ENCODE measurements at places on chromosomes 5 and 9. TPM values are rescaled to one million over a fixed set of nuclear protein-coding genes. Genes with fewer than 3 reads are reported as not detected.

- no peak overlapping the region for H3K4me3 ChIP-seq
- no peak for DNase-seq
- H3K27ac ChIP-seq = no peak overlapping the region
- H3K36me3 ChIP-seq = no peaks in the 10 kb centered on the region
These were observed 207.7 kb downstream of the PDE4D start for GRCh38 chr5:59685793-59686192.

GRCh38 chr5:163809473-163809872, 304.1 kb downstream of the MAT2B start:
- no peak overlapping the region for H3K4me3 ChIP-seq
- no peaks in the 10 kb centered on the region for H3K4me1 ChIP-seq
- no peaks in the 10 kb centered on the region for H3K36me3 ChIP-seq
- no peaks in the 10 kb centered on the region for H3K27me3 ChIP-seq
- H3K27ac ChIP-seq = no peak overlapping the region

- no peaks in the 10 kb centered on the region for H3K27me3 ChIP-seq
- no peaks in the 10 kb centered on the region for H3K4me1 ChIP-seq
- no peak for DNase-seq
- H3K36me3 ChIP-seq = no peaks in the 10 kb centered on the region
These were observed 77.0 kb upstream of the DAP start for GRCh38 chr5:10838038-10838437.

DNA sequence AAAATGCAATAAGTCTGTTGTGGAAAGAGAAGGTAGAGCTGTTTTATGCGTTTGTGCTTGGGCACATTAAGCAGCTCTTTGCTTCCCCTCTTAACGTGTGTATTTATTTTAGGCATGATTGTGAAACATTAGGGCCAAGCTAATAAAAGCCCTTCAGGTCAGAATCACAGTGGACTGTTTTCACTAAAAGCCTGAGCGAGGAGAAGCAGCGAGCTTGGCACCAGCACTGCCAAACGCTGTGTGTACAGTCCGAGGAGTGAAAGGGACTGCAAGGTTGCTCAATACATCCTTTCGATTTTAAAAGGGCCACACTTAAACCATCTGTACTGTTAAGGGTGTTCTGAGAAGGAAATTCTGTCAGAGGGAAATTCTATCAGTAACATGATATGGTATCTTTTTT, 107.2 kb upstream of the CKMT2 start:
- no peak for DNase-seq
- no peaks in the 10 kb centered on the region for H3K27me3 ChIP-seq
- H3K4me1 ChIP-seq = no peaks in the 10 kb centered on the region
- H3K36me3 ChIP-seq = no peaks in the 10 kb centered on the region

Gene PCDHGA9
- 3.4 TPM for total RNA-seq

DNA sequence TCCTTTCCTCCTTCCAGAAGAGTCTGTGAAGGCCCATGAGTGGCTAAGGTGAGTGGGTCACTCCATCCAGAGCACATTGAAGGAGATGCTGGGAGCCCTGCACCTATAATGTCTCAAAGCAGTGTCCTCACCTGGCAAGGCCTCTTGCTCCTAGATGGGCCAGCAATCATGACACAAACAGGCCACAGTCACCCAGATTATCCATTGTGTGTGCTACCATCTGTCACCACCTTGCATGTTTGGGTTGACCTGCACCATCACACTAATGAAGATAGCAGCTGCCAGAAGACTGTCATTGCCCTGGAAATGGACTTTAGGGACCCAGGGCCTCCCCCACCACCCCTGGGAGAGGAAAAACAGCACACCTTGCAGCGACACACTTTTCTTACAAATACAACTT, 69.6 kb downstream of the GABBR2 start:
- no peaks in the 10 kb centered on the region for H3K27me3 ChIP-seq
- no peaks in the 10 kb centered on the region for H3K36me3 ChIP-seq
- H3K27ac ChIP-seq = no peak overlapping the region
- no peak overlapping the region for H3K4me3 ChIP-seq

DNA sequence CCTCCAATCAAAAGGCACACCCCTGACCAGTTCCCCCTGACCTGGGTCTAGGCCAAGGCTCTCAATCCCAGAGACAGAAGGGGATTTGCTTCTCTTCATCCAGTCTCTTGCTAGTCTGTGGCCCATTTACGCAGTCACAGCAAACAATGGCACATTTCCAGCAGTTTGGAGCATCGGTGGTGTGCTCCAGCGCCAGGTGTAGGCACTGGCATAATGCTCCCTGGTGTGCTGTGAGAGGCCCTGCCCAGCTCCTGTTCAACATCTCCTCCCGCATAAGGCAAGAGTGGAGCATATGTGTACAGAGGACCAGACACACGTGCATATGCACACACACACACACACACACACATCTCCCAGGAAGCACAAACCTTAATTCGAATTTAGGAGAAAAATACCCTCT, 79.5 kb upstream of the ERCC6L2 start:
- H3K4me3 ChIP-seq = no peak overlapping the region
- no peak for DNase-seq
- no peaks in the 10 kb centered on the region for H3K4me1 ChIP-seq

Gene PCDHB4
- 6.6 TPM for total RNA-seq

Gene ZNF608
- total RNA-seq = 85.8 TPM

GRCh38 chr5:84292788-84293653, 91.7 kb downstream of the EDIL3 start:
- DNase-seq = no peak
- no peaks in the 10 kb centered on the region for H3K36me3 ChIP-seq
- no peaks in the 10 kb centered on the region for H3K27me3 ChIP-seq

- peak overlapping the region; percentile 66 for H3K27ac ChIP-seq
- no peaks in the 10 kb centered on the region for H3K36me3 ChIP-seq
- no peaks in the 10 kb centered on the region for H3K27me3 ChIP-seq
These were observed 502 bp upstream of the PTGR1 start for GRCh38 chr9:111599955-111600343.

Gene CD72
- total RNA-seq = 2.3 TPM

- no peaks in the 10 kb centered on the region for H3K36me3 ChIP-seq
- H3K27me3 ChIP-seq = no peaks in the 10 kb centered on the region
- peak; percentile 74 for DNase-seq
- no peak overlapping the region for H3K4me3 ChIP-seq
These were observed 7.5 kb downstream of the SYK start for GRCh38 chr9:90808890-90809685.

Gene C5orf52
- total RNA-seq = not detected

DNA sequence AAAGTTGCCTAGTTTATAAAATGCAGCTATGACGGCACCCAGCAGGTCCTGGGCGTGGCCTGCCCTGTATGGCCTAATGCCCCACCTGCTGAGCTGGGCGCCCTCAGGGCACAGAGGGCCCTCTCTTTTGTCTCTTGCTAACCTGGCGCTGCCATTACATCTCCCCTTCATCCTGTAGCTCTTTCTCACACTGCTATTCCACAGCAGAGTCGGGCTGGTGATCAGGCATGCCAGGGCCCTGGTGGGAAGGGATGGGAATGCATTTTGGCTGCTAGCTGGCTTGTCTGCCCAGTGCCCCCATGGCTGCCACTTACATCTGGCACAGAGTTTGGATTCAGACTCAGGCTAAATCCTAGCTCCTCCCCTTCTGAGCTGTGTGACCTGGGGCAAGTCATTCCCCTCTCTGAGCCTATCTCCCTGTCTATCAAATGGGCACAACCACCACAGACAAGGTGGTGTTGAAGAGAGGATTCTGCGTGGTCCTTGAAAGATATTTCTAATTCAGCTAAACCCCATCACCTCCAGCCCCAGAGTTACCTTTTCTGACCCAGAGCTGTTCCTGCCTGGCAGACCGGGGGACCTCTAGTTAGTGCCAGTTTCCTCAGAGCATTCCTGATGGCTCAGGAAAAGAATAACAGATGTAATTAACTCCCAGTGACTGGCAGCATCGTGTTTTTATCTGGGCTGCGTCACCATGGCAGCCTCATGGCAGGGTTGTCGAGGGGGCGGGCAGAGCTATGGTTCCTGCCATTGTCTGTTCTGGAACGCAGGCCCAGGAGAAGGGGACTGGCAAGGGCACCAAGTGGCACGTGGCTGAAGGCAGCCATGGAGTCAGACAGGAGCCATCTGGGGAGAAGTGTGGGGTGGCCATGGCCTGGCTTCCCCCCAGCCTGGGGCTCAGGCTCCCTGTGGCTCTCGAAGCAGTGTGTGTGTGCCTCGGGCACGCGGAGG, 6.3 kb downstream of the PRR7 start:
- no peak for DNase-seq
- H3K4me3 ChIP-seq = no peak overlapping the region
- H3K4me1 ChIP-seq = peaks cover 26% of the 10 kb centered on the region
- no peaks in the 10 kb centered on the region for H3K36me3 ChIP-seq
- peak overlapping the region; percentile 92 for H3K27ac ChIP-seq

Gene ABLIM3
- 1.6 TPM for total RNA-seq

GRCh38 chr5:154794525-154795234, 39.5 kb downstream of the LARP1 start:
- no peaks in the 10 kb centered on the region for H3K27me3 ChIP-seq
- no peaks in the 10 kb centered on the region for H3K4me1 ChIP-seq
- no peaks in the 10 kb centered on the region for H3K36me3 ChIP-seq
- H3K27ac ChIP-seq = no peak overlapping the region

Gene FBLL1
- total RNA-seq = 1.9 TPM

- H3K27me3 ChIP-seq = no peaks in the 10 kb centered on the region
- H3K4me3 ChIP-seq = no peak overlapping the region
- H3K27ac ChIP-seq = no peak overlapping the region
- no peaks in the 10 kb centered on the region for H3K4me1 ChIP-seq
- H3K36me3 ChIP-seq = no peaks in the 10 kb centered on the region
- no peak for DNase-seq
These were observed 346.5 kb downstream of the NFIB start for GRCh38 chr9:13967438-13967837.

Gene TAF11L12
- not detected for total RNA-seq

DNA sequence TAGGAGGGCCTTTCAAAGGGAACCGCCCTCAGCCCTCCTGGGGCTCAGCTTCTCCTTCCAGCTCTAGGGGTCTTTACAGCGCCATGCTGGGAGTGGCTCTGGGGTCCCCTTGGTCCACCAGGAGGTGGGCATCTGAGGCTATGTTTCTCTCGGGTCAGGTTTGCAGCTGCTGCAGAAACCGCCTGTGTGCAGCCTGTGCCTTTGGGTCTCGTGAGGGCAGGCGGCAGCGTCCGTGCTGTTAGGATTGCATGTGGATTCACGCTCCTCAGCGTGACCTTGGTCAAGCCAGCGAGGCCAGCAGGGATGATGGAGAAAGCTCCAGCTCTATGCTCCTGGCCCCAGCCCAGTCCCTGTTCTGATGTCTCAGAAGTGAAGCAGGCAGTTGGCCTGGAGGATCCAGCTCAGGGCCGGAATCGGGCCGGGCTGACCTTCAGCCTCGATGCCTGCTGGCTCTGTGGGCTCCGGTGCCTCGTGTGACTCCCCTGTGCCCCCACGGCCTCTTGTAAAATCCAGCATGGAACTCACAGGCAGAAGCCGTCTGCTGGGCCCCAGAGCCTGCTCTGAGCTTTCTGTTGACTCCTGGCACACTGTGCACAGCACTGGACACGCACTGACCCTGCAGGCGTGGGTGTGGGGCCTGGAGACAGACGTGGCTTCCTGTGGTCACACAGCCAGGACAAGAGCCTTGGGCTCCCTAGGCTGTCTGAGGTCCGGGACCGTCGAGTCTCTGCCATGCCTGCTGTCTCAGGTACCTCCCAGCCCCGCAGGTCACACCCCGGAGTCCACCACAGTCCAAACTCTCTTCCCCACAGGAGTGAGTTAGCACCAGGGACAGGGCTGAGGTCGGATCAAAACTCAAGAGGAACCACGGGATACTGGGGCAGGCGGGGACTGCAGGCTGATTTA, 54.3 kb downstream of the TRIP13 start:
- no peaks in the 10 kb centered on the region for H3K36me3 ChIP-seq
- no peak overlapping the region for H3K27ac ChIP-seq
- no peaks in the 10 kb centered on the region for H3K4me1 ChIP-seq
- no peak for DNase-seq
- H3K27me3 ChIP-seq = no peaks in the 10 kb centered on the region
- no peak overlapping the region for H3K4me3 ChIP-seq

DNA sequence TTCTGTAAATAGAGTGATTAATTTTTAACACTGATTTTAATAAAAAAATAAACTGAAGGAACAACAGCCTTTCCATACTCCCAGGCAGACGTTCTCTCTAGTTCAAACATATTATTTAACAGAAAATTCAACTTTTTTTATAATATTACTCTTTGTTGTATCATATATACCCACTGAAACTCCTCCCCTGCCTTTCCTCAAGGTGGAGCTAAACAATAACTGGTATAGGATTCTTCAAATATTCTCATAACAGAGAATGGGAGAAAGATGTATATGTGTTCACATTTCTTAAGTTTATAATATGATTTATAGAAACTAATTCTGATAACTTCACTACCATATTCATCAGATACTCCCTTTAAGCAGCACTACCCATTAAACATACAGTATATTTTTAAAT, 83.4 kb downstream of the CYLC2 start:
- H3K27me3 ChIP-seq = no peaks in the 10 kb centered on the region
- no peak overlapping the region for H3K27ac ChIP-seq
- no peaks in the 10 kb centered on the region for H3K4me1 ChIP-seq
- DNase-seq = no peak
- no peaks in the 10 kb centered on the region for H3K36me3 ChIP-seq
- no peak overlapping the region for H3K4me3 ChIP-seq

All from Peyer's patch (tissue), 4 donors.